Stimulated activated CD4-positive, alpha-beta T cell treated with anti-CD3 and anti-CD28 coated beads, Interleukin-1b, Interleukin-23, amount 100 ng/mL, for 24 hours (primary cell): ENCODE measurements at places on chromosomes 5 and 9.

DNA sequence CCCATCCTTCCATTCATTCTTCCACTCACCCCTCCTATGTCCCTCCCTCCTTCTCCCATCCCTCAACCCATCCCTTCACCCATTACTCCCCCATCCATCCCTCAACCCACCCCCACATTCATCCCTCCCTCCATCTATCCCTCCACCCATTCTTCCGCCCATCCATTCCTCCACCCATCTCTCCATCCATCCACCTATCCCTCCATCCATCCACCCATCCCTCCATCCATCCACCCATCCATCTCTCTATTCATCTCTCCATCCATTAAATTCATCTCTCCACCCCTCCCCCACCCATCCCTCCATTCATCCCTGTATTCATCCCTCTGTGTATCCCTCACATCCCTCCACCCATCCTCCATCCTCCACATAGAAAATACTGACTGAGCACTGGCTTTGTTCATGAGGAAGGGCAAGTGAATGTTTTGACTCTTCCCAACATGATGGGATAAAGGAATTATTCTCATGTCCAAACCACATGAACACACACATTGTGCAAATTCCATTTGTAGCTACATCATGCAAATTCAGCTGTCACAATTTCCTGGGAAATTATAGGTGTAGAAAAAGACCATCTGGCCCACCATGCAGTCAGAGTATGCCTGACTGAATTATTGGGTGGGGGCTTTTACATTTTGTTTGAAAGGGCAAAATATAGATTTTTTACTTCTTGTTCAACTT, 6.9 kb upstream of the VAV2 start:
- no peak for DNase-seq

DNA sequence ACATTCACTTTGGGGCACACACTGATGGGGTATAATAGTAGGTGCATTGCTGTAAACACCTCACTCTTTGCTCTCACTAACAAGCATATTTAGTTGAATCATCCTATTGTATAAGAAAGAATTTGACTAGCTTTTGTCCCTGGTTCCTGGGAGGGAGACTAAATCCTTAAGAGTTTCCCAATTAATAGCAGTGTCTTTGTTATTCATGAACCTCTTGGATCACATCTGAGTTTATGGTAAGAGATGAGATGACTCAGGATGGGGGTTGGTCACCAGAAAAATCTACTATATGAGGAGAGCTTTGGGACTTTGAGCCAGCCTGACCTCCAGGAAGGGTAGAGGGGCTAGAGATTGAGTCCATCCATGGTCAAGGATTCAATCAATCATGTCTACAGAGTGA, 56.8 kb downstream of the PUM3 start:
- DNase-seq = no peak

- DNase-seq = no peak
Observed at GRCh38 chr9:89442981-89443814, 54.7 kb downstream of the SEMA4D start.

- DNase-seq = no peak
Observed at GRCh38 chr5:34771076-34771475, 67.9 kb upstream of the TTC23L start.

GRCh38 chr9:85978496-85978895, 37.5 kb downstream of the NAA35 start:
- no peak for DNase-seq

GRCh38 chr5:31156631-31157160, 36.8 kb upstream of the CDH6 start:
- no peak for DNase-seq

DNA sequence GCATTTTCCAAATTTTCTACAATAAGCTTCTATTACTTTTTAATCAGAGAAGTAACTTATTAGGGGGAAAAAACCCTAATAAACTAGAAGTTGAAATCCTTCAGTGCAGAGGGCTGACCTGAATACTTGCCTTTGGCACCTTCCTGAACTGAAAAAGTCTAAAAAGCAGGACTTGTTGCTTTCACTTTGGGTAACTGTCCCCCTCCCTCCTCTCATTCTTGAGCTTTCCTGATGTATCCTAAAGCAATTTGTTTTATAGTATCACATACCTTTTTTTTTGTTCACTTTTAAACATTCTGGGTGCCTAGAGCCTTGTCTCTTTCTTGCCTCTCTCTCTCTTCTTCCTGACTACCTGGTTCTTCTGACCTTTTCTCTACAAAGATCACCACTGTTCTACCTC, 64.0 kb upstream of the ERBIN start:
- no peak for DNase-seq

- DNase-seq = no peak
Observed at GRCh38 chr9:93319992-93320500, 131.4 kb upstream of the FAM120A start.

- DNase-seq = no peak
Observed at GRCh38 chr5:31987985-31988710, 186.0 kb downstream of the GOLPH3 start.

DNA sequence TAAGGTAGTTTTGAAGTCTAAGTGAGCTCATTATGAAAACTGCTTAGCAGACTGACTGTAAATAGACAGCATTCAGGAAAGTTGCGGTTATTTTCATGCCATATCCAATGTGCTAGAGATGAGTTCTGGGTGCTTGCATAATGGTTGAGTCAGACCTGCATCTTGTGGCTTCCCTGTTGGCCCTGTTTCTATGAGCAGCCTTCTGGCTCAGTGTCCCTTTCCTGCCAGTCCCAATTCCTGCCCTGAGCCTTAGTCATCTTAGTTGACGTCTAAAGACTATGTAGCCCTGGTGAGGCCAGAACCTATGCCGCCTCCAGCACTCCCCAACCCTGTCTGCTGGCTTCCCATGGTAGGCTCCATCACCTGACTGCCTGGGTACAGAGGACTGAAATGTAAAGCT, 76.3 kb upstream of the TNFSF8 start:
- no peak for DNase-seq

- no peak for DNase-seq
Observed at GRCh38 chr9:92719028-92719647, 45.5 kb downstream of the BICD2 start.

DNA sequence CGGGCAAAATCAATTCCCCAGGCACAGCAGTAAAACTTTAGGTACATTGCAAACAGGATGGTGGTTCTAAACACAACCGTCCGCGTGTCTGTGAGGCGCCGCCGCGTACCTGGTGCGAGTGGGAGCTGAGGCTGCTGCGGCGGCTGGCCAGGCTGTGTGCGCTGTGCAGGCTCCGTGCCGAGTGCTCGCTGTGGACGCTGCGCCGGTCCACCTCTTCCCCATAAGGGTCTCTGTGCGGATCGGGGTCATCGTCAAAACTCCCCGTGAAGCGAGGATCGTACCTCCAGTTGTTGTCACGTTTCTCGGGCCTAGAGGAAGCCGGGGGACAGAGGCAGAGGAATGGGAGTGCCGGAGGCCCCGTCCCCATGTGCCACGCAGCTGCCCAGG, 16.7 kb downstream of the SEC16A start:
- no peak for DNase-seq

DNA sequence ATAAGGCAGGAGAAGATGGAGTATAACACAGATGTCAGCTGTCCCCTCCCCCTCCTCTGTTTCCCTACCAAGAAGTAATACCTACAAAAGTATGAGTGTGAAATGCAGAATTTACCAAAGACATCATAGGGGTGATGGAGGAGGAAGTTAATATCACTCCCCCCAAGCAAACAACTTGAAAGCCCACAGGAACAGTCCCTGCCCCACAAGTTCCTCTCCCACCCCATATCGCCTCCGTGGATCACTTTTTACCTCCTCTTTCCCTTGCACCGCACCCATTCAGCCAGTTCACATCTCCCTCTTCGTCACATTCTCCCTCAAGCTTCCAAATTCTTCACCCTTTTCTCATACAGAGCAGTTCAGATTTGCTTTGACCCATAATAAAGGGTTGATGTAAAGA, 7.0 kb upstream of the SIL1 start:
- DNase-seq = no peak

GRCh38 chr9:133803028-133803585, 65.0 kb upstream of the SARDH start:
- no peak for DNase-seq

DNA sequence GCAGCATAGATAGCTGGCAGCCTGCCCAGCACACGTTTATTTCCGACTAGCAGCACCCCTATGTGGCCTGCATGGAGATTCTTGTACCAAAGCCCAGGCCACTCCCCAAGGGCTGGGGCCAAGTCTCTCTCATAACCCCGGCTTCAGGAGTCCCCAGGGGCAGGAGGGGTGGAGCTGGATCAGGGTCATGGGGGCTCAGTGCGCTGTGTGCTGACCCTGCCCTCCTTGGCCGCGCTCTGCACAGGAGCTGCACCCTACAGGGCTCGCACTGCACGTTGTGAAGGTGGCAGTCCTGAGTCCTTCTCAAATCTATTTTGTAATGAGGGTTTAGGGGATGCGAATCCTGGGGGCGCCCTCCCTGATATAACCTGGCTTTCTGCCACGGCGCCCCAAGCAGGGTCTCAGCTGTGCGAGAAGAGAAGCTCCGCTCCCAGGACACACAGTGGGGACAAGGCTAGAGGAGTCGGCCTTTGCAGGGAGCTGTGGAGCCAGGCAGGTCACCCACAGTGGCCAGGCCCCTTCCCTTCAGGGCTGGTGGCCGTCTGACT, 28.6 kb downstream of the NKD2 start:
- DNase-seq = no peak

DNA sequence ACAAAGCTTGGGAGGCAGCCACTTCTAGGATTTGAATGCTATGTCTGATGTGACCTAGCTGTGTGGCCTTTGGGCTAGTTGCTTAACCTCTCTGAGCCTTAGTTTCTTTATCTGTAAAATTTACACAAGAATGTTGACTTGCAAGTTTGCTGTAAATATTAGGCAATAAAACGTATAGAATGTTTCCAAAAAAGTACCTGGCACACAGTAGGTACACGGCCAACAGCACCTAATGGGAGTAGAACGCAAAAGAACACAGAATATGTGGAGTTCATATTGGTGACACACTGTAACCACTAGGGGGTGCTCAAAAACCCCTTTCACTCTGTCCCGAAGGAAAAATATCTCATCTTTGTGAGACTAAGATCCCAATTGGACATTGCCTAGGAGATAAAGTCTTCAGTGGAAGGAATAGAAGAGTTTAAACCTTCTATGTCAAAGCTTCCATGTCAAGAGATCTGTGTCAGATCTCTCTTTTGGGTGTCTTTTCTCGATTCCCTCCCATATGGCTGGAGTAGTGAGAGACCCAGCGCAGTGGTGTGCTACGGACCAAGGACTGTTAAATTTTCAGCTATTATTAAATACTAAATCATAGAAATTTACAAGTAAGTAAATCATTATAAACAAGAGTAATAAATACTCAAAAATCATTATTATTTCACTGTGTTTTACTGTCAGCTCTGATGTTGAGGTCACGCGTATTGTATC, 145.4 kb upstream of the RAD23B start:
- DNase-seq = no peak

DNA sequence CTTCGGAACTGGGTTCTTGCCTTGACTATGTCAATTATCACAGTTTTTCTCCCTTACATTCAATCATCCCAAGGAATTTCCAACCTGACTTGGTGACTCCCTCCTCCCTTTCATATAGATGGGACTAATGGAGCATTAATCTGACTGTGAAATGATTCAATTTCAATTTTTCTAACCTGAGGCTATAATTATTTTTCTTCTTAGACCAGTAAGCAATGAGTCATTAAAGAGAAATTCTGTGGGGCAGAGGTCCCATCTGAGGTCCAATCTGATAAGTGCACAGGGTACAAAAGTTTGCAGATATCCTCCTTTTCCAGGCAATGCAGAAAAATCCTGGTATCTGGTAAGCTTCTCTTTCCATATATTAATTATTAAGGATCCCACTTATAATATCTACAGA, 18.9 kb downstream of the PDE4D start:
- no peak for DNase-seq

DNA sequence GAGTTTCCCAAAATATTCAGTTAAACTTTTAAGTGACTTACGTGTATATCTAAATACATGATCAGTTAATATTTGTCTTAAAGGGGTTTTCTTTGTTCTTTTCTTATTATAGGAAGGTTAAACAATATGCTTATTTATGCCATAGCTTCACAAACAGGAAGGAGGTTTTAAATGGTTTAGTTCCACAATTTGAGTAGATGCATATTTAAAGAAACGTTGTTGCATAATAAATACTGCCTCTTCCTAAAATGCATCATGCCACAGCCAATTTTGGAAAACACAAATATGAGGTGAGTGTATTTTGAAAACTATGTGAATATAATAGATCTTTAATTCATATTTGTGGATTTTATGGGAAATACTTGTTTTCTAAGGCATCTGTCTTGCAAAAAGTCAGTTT, 2.5 kb upstream of the ADRB2 start:
- DNase-seq = no peak

DNA sequence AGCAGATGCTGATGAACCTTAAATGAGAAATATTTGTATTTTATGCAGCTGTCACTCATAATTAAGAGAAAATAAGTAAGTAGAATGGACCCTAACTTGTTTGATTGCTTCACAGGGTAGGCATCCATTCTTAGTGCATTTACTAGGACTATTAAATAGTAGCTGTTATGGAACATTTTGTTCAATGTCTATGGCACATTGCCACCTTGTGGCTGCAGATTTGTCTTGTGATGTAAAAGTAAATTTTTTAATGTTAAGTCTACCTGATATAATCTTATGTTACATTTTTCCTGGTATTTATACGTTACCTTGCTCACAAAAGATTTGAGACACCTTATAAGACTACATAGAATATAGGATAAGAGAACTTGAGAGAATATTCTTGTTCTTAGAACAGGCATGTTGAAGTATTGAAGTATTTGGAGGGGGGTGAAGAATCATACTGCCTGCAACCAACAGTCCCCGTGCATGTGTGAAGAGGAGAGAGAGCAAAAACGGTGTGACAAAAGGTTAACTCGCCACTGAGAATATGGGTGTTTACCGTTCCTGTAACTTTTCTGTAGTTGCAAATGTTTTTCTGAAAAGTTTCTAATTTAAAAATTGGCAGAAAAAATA, 161.1 kb downstream of the MAST4 start:
- no peak for DNase-seq

DNA sequence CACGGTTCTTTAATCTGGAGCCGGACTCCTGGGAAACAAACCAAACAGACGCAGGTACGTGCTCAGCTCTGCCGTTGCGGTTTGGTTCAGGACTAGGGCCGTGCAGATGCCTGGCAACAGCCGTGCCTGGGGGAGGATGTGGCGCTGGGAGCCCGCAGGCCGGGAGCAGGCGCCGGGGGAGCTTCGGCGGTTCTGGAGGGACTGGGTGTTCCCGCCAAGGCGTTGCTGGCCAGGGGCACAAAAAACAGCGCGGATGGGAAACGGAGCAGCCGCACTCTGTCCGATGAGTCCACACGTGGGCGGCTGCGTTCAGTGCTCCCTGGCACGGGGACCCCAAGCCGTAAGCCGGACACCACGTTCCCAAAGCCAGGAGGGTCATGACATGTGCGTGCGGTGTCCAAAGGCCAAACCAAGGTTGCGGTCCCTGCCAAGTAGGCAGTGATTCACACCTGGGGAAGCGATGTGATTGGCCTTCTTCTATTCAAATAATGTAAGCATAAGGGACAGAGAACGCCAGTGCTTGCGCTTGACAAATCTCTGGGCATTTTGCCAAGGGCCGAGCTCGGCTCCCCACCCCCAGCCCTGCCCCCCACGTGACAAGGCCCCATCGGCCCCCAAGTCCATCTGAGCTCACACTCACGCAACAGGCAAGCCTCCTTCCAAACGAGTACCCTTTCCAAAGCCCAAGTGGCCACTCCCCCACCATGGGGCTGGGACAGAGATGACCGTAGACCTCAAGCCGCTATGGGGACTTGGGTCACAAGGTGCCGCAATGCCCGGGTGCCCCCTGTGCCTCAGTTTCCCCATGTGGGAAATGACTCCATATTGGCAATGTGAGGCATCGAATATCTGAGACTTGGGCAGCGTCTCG, 49.7 kb upstream of the NKD2 start:
- no peak for DNase-seq
